ENCODE measurements at places on chromosomes 1 and 21.

DNA sequence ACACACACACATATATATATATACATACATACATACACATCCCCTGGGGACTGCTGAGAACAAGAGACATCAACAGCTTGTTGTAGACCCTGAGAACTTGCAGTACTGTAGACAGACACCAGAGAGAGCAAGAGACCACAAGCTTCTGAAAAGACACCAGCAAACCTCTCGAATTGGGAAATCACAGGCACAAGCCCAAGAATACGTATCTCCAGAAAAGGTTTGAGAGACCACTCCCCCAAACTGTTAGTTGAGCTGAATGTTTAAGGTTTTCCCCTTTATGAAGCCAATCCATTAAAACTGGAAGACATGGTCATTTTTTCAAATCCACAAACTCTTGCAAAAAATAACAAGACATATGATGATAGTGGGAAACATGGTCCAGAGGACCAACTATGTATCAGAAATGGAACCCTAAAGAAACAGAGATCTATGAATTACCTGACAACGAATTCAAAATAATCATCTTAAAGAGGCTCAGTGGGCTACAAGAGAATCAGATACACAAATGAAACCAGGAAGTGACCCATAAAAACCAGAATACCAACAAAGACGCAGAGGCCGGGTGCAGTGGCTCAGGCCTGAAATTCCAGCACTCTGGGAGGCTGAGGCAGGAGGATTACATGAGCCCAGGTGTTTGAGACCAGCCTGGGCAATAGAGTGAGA, 45.1 kb downstream of the SLC2A1 start:
- DNase-seq: peak; percentile 57

DNA sequence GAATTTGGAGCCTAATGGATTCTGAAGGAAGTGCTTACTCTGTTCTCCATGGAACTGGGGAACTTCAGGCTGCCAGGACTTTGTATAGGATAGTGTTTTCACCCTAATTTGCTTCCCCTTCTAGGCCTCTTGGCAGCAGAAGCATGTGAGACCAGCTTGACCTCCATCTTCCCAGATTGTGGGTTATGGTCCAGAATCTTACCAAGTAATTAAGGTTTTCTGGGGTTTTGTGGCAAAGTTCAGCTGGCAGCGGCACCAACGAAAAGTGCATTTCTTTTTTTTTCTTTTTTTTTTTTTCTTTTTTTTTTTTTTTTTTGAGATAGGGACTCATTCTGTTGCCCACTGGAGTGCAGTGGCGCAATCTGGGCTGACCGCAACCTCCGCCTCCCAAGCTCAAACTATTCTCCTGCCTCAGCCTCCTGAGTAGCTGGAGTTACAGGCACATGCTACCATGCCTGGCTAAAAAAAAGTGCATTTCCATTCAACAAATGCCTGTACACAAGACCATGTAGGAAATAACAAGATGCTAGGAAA, 3.4 kb upstream of the BMP8A start:
- DNase-seq: no peak

- DNase-seq: no peak
These were observed 148.1 kb downstream of the RGS7 start for GRCh38 chr1:241208910-241209379.

DNA sequence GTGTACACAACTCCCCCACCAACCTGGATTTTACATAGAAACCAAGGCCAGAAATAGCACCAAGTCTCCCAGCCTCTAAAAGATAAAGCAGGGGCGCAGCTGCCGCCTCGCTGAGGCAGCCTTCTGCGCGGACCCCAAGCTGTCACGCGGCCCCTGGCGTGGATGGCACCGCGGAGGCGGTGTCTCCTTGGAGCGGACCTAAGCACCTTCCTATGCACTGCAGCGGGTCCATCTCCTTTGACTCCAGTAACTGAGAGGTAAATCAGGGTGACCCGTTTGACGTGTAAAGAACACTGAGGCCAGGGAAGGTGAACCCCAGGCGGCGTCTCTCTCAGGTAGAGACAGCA, 17.0 kb downstream of the ZNF697 start:
- no peak for DNase-seq

DNA sequence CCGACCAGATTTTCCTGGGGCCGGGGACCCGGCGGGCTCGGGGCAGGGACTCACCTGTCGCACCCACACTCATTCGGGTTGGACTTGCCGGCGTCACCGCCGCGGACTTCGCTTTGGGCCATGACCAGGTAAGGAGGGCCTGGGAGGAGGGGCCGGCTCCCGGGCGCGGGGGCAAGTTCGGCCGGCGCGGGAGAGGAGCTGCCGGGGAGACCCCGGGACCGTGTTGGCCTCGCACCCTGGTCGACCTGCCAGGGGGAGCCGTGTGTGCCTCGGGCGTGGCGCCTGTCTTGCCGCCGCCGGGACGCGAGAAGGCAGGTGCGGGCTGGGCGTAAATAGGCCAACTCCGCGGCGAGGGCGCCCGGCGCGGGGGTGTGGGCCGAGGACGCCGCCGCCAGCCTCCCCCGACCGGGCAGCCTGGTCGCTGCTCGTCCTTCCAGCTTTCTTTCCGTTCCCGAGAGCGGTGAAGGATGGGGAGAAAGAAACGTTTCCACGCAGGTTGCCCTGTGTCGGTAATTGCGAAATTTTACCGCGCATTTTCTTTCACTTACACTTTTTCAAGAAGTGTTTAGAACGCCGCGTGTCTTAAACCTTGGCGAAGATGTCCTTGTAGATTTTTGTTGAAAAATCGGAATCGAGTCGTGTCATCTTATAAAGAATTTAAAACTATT, 558 bp downstream of the USP1 start:
- DNase-seq: no peak

DNA sequence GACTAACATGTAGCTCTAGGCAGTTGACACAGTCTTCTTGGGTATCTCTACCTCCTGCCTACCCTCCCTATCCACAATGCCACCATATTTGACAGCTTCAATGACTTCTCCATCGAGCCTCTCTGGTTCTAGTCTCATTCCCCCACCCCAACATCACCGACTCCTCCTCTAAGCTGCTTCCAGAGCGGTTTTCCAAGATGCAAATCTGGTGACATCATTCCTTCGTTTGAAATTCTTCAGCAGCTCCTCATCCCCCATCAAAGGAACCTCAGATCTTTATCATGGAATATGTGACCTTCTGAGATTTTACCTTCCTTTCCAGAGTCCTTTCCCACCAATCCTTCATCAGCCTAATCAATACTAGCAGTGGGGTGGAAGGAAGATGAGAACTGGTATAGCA, 352.4 kb upstream of the RUNX1 start:
- no peak for DNase-seq

DNA sequence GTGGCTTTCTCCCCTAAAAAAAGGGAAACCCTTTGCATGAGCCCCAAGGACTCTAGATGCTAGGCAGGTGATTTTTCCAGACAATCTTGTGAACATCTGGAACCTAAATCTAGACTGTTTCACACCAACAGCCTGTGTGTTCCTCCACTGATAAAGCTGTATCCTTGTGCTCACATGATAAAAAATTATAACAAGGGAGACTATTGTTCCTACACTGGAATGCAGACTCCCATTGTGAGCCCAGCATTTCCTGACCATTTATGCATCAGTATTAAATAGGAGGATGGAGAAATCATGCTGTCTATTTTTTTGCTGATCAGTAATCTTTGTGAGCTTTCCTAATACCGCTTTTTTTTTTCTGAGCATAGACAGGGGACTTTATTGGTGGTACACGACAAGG, 52.5 kb downstream of the ZNF697 start:
- DNase-seq: no peak

- DNase-seq: no peak
These were observed 481.8 kb upstream of the NFIA start for GRCh38 chr1:60600532-60600931.

DNA sequence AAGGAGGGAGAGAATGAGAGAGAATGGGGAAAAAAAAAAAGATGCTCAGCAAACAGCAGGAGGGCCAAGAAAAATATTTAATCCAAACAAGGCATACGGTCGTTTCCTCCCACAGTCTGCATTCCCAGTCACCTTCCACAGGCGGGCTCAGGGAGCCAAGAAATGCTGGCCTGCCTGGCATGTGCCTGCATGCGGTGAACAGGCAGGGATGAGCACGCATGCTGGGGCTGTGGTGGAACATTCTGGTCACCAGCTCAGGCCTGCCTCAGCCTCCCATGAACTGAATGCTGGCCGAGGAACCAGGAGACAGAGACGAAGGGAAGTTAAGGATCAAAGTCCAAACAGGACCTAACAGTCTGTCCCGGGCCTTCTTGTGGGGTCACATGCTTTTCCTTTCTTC, 335.3 kb downstream of the ASTN1 start:
- DNase-seq: no peak

GRCh38 chr1:91520942-91521507, 20.4 kb downstream of the CDC7 start:
- DNase-seq: no peak

GRCh38 chr1:178407655-178408054, 89.1 kb downstream of the CLEC20A start:
- DNase-seq: peak; percentile 37

DNA sequence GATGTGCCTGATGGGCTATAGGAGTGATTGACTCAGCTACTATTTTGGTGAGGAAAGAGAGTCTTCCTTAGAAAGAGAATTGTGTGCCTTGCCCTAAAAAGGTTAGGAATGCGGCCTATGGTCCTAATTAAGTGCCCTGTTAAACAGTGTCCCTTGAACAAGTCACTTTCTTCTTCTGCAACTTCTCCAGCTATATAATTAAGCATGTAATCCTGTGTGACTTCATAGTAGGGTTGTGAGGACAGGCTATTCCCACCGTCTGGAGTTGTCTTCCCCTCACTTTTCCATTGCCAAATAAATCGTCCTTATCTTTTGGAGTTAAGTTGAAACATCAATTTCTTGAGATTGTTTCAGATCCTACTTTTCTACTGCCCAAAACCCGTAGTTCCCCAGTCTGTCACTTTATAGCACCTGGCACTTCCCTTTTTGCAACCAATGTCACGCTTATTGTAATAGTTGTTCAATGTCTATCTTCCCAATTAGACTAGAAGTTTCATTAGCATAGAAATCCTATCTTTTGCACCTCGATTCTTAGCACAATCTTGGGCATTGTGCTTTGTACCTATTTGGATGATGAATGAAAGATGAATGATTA, 27.6 kb upstream of the SLC16A1 start:
- DNase-seq: no peak

GRCh38 chr21:25890001-25890400, 155.2 kb downstream of the GABPA start:
- DNase-seq: no peak

GRCh38 chr1:11413986-11414391, 65.0 kb upstream of the DISP3 start:
- peak; percentile 0 for DNase-seq

DNA sequence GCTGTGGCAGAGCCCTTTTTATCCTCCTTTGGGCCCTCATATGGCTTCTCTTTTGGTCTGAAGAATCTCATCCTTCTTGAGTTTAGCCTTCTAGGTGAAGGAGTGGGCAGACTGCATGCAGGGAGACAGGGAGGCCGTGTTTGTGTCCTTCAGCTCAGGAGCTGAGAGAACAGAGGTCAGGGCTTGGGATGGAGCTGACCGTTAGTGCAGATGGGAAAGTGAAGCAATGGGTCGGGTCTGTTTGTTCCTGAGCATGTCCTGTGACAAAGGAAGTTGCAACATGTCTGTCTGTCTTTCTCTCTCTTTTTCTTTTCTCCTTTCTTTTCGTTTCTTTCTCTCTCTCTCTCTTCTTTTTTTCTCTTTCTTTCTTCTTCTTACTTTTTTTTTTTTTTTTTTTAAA, 14.9 kb downstream of the MAPKAPK2 start:
- DNase-seq: no peak

- DNase-seq: peak; percentile 77
These were observed 4.7 kb downstream of the RNF220 start for GRCh38 chr1:44409757-44410156.

DNA sequence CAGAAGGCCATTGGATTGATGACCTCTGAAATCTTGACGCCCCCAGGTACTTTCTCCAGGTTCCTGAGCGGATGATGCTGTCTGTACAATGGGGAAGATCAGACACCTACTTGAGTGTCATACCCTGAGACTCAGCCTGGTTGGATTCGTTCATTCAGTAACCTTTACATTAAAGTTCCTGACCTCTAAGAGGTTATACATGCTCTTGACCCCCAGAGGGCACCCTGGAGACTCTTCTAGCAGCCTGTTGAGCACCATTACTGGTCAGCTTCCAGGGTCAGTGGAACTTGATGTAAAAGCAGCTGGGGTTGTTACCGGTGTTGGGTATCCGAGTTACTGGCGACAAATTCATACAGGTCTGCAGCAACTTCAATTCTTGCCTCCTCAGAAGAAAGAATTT, 114.3 kb upstream of the ZNF678 start:
- no peak for DNase-seq

GRCh38 chr1:178933709-178934490, 63.0 kb upstream of the ANGPTL1 start:
- no peak for DNase-seq

GRCh38 chr1:37476087-37476452, 1.7 kb downstream of the ZC3H12A start:
- DNase-seq: no peak

DNA sequence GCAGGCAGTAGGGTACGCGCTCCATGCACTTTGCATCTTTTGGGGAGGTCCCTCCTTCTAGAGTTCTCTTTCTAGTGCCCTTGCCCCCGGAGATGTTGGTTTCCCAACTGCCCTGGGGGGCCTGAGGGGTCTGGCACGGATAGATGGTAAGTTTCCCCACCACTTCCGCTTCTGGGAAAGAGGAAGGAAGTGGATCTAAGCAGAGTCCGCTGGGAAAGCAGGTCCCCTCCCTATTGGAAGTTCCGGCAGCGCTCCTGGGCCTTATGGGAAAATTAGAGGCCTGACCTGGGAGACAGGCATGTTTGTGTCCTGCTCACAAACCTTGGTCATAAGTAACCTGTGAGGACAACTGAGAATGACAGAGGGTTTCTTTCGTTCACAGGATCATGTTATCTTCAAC, 274.4 kb downstream of the RPS6KC1 start:
- no peak for DNase-seq

GRCh38 chr1:182235604-182235951, 156.0 kb downstream of the GLUL start:
- DNase-seq: no peak

DNA sequence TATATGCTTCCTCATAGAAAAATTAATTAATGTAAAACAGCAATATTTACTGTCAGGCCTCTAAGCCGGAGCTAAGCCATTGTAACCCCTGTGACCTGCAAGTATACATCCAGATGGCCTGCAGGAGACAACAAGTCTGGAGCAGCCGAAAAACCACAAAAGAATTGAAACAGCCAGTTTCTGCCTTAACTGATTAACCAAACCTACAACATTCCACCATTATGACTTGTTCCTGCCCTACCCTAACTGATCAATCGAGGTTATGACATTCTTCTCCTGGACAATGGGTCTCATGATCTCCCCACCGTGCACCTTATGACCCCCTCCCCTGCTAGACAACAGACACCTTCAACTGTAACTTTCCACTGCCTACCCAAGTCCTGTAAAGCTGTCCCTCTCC, 205.8 kb upstream of the DUSP10 start:
- DNase-seq: no peak
